ENCODE measurements at places on chromosomes 3 and 15.

GRCh38 chr15:50758712-50759205 is 6.7 kb downstream of the SPPL2A start:
- DNase-seq, result no peak

GRCh38 chr3:182092662-182093262 is 381.0 kb downstream of the SOX2 start:
- DNase-seq, result no peak

GRCh38 chr15:91225741-91226140 is 125.7 kb downstream of the SV2B start:
- DNase-seq, result no peak

DNA sequence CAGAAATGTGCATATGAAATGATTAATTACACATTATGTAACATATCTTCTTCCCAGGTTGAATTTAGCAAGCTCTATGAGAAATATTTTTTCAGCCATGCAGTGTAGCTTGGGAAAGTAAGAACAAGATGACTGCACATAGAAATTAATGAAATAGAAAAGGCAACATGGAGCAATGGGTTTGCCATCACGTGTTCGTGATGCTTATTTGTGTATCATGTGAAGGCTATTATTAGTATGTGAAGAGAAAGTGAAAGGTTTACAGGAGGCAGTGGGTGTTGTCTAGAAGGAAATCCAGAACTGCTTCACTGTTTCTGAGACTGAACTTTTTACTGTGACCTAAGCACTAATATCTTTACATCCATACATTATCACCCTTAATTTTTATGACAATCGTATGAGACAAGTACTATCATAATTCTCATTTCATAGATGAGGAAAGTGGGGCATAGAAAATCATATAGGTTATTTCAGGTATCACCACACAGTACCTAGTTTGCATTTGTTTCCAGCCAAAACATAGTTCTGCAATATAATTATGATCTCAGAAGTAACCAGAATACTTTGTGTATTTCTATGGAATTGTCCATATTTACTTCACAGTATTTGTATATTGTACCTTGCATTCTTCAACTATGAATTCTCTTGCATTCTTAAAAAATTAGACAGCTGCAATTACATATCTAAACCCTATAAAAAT is 14.9 kb downstream of the SERPINI1 start:
- peak; percentile 9 for DNase-seq

DNA sequence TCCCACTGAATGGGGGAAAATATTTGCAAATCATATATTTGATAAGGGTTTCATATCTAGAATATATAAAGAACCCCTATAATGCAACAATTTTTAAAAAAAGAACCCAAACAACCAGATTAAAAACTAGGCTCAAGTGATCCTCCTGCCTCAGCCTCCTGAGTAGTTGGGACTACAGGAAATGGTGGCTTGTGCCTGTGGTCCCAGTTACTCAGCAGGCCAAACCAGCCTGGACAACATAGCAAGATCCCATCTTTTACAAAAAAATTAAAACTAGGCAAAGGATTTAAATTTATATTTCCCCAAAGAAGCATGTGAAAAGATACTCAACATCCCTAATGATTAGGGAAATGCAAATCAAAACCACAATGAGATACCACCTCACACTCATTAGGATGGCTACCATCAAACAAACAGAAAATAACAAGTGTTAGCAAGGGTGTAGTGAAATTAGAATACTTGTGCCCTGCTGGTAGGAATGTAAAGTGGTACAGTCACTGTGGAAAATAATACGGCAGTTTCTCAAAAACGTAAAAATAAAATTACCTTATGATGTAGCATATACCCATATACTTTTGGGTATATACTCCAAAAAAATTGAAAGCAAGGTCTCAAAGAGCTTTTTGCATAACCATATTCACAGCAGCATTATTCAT is 19.7 kb downstream of the TFDP2 start:
- no peak for DNase-seq

DNA sequence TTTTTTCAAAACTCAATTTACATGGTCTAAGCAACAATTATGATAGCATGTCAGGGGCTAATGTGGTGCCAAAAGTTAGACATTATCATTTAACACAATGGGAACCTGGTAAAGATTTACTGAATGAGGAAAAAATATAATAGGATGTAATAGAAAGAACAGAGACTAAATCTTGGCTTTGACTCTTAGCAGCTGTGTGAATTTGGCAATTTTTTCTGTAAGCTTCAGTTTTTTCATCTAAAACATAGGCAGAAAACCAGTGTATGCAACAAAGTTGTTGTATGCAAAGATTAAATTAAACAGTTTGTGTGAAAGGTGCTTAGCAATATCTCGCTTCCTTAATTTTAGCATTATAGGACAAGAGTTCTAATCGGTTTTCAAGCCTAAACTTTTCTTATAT is 57.6 kb downstream of the ZBTB20 start:
- no peak for DNase-seq

DNA sequence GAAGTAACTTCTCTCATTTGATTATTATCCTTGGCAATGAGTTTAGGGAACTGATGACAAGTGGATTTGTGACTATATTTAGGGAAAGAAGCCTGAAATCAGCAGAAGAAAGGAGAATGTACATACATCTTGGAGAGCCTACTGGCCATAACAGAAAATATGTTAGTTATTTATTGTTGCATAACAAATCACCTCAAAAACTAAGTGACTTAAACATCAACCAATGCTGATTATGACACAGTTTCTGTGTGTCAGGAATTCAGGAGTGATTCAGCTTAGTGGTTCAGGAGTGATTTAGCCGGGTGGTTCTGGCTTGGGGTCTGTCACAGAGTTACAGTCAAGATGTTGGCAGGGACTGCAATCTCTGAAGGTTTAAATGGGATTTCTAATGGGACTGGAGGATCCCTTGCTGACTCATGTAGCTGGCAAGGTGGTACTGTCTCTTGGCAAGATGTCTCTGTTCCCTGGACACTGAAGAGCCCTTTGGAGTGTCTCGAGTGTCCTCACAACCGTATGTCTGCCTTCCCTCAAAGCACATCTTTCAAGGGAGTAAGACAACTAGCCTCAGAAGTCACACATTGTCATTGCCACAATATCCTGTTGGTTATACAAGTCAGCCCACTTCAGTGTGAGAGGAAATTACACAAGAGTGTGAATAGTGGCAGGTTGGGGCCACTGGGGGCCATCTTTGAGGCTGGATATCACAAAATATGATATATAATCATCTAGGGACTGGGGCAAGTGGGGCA is 248.9 kb downstream of the SV2B start:
- no peak for DNase-seq

DNA sequence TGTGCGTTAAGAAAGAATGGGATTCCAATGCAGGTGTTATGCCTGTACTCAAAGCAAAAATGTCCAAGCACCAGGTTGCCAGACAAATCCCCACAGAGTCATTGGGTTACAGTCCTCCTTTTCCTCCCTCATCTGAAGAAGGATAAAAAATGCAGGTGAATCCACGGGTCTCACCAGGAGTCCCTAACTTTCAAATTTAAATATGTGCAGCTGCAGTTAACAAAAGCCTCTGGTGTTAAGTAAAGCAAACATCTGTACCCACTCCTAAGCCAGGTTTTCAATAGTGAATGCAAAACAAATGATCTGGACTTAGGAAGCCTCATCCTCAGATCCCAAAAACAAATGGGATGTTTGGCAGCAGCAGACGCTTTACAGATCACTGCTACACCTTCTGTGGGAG is 70.4 kb upstream of the SETMAR start:
- DNase-seq, result no peak

GRCh38 chr15:83813682-83814081 is 159.8 kb downstream of the ADAMTSL3 start:
- no peak for DNase-seq

DNA sequence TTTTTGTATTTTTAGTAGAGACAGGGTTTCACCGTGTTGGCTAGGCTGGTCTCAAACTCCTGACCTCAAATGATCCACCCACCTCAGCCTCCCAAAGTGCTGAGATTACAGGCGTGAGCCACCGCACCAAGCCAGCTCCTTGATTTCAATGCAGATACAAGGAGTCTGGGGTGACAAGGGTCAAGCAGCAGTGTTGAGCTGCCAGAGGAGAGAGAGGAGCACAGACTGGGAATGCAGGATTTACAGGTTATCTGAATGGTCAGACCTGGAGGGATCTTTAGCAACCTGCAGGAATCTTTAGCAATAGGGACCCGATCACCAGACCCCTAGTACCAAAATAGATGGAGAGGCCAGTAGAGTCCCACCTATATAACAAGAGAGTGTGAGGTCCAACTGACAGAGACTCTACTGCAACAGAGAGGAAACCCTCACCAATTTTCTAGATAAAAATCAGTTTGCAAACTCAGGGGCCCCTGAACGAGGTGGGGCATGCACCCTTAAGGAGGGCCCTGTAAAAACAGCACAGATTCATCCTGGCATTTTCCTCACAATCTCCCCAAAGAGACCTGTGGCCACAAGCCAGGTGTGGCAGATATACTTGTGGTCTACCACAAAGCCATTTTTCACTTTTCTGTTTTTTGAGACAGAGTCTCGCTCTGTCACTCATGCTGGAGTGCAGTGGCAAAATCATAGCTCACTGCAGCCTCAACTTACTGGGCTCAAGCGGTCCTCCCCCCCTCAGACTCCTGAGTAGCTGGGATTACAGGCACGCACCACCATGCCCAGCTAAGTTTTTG is 10.7 kb upstream of the SHISA5 start:
- peak; percentile 52 for DNase-seq

DNA sequence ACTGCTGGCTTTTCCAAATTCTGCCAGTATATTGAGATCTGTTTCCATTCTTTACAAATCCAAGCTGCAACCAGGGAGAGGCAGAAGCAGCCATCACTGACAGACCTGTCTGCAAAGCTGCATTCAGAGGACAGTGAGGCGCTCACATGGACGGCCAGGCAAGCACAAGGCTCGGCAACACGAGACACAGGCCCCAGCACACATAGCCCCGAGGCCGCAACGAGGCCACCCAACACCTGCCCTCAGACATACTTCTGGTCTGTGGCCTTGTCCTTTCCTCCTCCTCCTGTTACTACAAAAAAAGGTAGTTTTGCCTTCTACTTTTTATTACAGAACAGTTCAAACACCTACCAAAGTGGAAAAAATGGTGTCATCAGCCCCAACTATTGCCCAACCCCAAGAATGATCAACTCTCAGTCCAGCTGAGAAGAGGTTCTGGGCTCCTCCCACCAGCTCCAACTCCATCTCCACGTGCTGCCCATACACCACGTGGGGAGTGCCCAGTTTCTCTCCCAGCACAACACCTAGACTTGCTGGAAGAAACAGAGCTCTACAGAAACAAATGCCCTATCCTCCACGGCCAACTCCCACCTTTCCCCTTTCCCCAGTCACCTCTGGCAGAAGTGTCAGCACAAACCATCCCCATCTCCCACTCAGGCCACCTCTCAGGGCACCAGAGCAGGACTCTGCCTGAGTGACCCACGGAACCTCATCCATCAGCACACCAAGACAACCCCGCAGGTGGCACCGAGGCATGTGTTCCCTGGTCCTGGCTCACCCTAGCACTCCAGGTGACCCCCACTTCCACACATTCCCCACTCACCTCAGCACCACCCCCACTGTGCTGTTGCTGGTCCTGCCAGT is 7.4 kb downstream of the ZXDC start:
- no peak for DNase-seq

- DNase-seq, result no peak
These were observed 49.2 kb upstream of the LRRFIP2 start for GRCh38 chr3:37223576-37223975.

GRCh38 chr3:120147072-120147871 is 53.0 kb upstream of the GSK3B start:
- DNase-seq, result peak; percentile 37

- no peak for DNase-seq
These were observed 94.0 kb upstream of the THBS1 start for GRCh38 chr15:39486621-39487457.

DNA sequence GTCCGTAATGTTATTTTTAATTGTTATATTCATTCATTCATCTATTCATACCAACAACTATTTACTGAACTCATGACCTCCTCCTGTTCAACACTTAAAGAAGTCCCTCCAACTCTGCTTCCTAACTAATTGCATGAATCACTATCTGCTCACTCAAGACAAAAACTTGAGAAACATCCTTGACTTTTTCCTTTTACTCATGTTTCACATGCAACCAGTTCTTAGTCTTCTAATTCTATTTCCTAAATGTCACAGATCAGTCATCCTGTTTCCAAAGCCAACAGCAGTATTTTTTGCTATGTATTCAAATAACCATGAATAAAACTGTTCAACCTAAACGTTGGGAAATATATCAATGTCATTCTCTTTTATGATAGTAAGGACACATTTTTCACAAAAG is 124.6 kb upstream of the GBE1 start:
- DNase-seq, result no peak

DNA sequence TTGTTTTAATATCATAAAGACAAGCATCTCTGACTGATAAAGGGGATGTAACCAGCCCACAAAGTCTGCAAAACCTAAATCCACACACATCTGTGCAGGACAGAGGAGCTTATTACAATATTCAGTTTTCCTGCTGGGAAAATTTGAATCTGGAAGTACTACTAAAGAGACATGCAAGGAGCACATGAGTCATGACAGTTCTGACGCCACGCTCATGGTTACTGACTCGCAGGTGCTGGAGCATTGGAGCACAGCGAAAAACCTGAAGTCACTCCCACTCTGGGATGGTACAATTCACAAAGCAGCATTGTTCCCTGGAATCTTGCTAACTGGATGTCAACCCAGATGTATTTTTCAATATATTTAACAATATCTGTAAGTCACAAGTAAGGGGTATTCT is 7.6 kb upstream of the ISL2 start:
- no peak for DNase-seq

- DNase-seq, result no peak
These were observed 267.8 kb upstream of the LRRN1 start for GRCh38 chr3:3531476-3531875.
